Activated CD4-positive, CD25-positive, alpha-beta regulatory T cell (primary cell): ENCODE measurements at places on chromosomes 6 and 20.

DNA sequence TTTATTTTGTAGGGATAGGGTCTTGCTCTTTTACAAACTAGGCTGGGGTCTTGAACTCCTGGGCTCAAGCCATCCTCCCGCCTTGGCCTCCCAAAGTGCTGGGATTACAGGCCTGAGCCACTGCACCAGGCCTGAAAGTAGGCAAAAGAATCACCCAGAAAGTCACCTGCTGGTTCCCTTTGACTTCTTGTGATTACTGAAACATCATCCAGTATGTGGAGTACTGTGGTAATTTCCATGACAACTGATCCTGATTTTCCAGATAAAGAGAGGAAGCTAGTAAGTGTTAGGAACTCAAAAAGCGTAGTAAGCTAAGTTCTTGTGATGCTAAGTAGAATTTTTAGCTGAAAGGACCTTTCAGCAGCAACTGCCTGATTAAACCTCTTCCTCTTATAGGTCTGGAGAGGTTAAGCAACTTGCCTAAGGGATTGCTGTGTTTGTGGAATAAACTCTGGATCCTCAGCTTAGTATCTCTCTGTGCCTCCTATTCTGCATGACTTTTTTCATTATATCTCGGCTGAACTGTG is 16.8 kb downstream of the RALY start:
- DNase-seq = no peak

DNA sequence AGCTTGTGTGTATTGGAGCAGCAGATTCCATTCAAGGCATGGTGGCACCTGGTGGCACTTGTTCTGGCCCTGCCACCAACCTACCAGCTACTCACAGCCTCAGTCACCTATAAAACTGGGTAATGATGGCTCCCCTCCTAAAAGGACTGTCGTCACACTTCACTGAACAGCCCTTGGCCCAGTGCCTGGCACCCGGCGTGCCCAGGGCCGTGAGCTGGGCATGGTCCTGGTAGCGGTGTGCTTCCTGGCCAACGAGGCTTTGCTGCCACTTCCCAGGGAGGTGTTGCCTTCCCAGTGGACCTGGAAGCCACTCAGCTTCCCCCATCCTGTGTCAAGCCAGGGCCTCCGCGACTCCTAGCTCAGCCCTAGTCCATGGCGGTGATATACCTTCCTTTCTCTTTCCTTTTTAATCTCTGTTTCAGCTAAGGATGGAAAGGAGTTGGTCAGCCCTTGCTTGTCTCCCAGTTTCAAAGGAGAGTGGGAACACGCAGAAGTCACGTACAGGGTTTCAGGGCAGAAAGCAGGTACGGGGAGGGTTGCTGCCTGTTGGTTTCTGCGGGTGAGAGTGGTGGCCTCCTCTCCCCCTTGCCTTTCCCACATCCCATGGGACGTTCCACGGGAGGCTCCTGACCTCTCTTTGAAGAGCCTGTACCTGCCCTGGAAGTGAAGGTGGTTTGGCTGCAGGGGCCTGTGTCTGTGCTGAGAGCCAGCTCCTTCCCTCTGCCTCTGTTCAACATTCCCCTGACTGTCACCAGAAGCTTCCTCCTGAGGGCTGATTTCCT is 25.5 kb downstream of the ENTPD6 start:
- DNase-seq = no peak

GRCh38 chr20:23115822-23116221 is 29.7 kb upstream of the CD93 start:
- no peak for DNase-seq

GRCh38 chr6:165849534-165850430 is 186.7 kb upstream of the PDE10A start:
- DNase-seq = no peak

- DNase-seq = no peak
These were observed 96.9 kb downstream of the FAM120B start for GRCh38 chr6:170403451-170403850.

DNA sequence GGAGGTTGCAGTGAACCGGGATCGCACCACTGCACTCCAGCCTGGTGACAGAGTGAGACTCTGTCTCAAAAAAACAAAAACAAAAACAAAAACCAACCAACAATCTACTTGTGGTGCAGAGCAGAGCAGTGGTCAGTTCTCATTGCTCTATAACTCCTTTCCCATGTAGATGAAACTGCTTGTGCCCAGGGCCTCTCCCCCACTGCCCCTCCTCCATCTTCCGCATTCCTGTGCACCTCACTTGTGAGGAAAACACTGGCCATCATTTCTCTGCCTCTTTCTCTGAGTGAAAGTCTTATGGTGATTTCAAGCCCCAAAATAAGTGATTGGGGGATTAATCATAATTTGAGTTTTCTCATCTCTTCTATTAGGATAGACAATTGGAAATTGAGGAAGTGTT is 63.9 kb upstream of the GLP1R start:
- no peak for DNase-seq

GRCh38 chr20:63533388-63533787 is 3.8 kb downstream of the PTK6 start:
- no peak for DNase-seq

DNA sequence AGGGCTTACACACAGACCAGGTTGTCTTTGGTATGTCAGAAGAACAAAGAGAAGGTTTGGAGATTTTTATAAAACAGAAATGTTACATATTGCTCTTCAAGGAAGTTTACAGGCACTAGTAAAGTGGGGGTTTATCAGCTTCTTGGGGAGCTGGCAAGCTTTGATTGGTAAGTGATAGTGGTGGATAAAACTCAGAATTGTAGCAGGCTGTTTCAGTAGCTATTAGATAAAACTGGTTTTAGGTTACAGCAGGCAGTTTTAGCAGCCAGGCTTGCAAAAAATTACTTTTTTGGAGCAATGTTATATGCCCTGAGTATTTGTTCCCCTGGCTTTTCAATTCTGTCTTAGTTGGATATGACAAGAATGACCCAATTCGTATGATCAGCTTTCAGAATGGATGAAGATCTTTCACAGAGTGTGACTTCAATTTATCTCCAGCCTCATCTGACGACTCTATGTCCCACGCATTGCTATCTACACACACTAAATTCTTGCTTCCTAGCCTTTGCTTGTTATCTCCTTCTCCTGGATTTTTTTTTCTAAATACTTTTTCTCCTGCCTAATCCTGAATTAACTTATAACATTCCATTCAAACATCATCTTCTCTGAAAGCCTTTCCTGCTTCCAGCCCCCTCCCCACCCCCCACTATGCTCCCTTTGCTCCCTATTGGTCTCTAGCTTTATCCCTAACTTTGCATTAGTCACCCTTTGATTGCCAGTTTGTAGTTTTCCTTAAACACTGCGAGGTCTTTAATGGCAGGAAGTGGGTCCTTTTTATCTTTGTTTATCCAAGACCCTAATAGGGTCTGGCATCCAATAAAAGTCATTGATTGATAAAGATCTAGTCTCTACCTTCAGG is 1.0 kb upstream of the TOMM34 start:
- DNase-seq = no peak

DNA sequence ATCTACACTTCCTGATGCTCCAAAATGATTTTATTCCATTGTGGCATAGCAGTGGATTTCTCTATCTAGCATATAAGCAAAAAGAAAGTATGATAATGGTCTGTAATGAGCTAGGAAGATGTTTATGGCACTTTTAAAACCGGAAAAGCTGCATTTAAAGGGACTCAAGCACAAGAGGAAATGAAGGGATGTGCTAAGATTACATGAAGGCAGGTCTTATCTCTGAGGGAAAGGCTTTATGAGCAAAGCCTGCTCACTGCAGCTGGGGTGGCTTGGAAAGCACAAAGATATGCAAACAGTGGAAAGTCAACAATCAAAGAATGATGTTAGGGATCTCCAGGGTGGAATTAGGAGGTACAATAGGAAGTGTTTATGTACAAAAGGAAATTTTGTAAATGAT is 138.2 kb downstream of the TENT5A start:
- DNase-seq = no peak

GRCh38 chr6:53686355-53686940 is 20.9 kb upstream of the KLHL31 start:
- DNase-seq = no peak

DNA sequence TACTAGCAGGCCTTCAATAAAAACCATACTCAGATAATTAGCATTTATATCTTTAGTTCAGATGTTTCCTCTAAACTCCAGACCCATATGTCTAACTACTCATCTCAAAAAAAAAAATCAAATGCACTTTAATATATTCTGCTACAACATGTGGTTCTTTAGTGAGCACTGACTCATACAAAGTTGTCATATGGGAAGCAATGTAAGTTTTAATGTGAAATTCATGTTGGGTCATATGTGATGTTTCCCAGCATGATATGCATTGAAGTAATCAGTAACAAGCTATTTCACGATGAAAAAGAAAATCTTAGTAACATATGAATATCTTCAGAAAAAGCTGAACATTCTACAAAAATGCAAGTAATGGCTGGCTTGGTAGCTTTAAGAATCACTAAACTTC is 859.7 kb upstream of the ADGRB3 start:
- DNase-seq = no peak

- no peak for DNase-seq
These were observed 25.2 kb downstream of the ILRUN start for GRCh38 chr6:34671367-34671766.

DNA sequence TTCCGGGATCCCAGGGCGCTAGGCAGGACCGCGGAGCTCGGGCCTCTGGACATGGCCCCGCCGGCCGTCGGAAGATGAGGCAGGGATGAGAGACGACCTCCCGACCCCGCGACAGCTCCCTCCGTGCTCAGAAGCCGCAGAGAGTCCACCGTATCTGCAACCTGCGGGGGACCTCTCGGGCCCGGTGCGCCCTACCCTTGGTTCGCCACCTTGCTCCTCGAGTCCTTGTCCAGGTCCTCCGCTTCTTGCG is 301 bp downstream of the PPP1R3D start:
- no peak for DNase-seq

GRCh38 chr6:157879873-157880254 is 56.8 kb downstream of the SNX9 start:
- no peak for DNase-seq

GRCh38 chr20:44357020-44357419 is 1.5 kb downstream of the HNF4A start:
- DNase-seq = no peak

DNA sequence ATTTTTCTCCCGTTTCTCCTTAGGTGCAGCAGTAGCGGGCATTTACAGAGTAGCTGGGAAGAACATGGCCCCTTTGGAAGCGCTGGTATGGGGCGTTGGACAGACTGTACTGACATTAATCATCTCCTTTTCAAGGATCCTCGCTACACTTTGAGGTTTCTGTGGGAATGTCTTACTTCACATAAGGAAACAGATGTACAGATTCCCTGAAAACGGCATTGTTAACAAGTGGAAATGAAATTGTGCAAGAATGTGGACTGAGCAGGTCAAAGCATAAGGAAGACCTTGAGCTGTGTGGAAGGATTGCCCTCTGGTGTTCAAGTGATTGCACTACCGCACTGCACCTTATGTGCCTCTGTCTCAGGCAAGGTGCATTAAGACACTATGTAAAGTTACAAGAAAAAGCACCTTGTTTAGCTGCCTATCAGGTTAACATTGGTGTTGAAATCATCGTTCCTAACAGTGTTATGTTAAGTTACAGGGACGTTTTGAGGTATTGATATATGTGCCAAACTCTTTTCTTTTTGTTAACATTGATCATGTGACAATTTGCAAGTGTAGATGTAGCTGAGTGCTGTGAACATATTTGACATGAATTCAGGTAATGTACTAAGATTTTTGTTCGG is 38.0 kb downstream of the TMEM170B start:
- DNase-seq = no peak

DNA sequence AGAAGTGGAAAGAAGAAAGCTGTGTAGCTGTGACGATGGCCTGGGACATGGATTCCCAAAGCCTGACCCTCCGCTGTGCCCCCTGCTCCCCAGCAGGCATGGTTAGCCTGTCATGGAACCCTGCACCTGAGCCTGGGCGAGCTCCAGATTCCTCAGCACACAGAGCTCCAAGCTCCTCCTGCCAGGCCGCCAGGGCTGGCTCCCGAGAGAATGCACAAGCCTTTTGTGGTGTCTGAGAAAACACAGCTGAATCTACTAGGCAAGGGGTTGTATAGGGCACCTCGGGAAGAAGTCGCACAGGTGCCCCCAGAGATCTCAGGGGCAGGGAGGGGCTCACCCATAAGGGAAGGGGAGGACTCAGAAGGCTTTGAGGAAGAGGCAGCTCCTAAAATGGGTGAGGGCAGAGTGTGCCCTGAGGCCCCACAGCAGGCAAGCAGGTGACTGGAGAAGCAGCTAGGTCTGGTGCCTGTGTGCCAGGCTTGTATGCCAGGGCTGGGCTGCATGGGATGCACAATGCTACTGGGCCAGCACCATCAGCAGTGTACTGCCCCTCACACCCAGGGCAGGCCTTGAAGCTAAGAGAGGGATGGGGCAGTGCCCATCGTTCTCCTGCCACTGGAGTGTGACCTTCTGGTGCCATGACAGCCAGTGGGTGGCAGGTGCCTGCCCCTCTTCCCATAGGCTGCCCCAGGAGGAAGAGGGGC is 64.3 kb upstream of the CD93 start:
- DNase-seq = no peak

GRCh38 chr6:28943557-28944411 is 20.0 kb upstream of the TRIM27 start:
- DNase-seq = peak; percentile 54

DNA sequence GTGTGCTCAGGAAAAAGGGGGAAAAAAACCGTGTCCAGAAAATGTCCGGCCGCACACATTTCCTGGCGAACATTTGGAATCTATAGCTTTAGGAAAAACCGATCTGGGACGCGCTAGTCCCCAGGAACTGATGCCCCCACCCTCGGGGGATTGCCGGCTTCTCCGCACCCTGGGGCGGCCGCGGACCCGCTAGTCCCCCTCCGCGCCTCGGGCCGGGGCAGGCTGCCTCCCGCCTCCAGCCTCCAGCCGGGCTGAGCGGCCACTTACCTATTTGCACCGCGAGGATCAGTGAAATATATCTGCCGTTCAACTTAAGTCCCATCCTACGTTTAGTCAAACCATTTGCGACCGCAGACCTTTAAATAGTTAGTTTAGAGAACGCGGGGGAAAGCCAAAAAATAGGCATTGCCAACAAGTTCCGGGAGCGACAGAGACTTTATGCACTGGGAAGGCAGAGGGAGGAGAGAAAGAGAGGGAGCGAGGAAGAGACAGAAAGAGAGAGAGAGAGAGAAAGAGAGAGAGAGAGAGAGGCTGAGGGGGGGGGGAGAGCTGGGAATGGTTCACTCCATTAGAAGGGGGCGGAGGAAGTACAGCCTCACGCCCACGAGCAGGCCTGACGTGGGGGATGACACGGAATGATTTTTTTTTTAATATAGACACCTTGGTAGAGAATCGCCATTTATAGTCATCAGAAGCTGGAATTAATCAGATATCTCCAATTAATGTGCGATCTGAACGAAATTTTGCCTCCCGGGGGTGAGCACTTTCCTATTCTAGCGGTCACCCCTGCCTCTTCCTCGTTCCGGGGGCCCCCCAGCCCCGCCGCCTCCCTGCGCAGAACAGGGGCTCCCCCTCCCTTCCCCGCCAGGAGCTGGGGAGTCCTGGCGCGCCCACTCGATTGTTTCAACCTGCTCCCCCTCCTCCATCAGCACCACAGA is at the start of gene NRN1:
TSS of gene NRN1 (minus strand) at position 498 of the 938 bp plus-strand sequence. CDS start at position 322, 176 bp downstream.
- DNase-seq = no peak

DNA sequence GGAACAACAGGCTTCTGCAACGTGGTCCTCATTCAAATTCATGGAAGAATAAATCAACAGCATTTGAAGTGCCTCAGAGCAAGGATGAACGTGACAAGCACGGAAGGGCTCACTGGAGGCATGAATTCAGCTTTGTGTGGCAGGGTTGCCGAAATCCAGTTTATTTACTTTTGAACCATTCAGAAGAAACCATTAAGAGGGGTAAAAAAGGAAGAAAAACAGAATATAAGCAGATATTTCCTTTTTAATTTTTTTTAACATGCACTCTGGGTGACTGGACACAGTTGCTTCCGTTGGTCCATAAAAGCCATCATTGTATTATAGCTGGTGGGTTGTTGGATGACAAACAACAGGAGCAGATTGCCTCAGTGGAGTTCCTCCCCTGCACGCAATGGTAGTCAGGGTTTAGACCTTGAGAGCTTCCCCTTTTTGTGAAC is 17.3 kb upstream of the SNRPB2 start:
- no peak for DNase-seq
